ENCODE measurements at places on chromosomes 3 and 15.

DNA sequence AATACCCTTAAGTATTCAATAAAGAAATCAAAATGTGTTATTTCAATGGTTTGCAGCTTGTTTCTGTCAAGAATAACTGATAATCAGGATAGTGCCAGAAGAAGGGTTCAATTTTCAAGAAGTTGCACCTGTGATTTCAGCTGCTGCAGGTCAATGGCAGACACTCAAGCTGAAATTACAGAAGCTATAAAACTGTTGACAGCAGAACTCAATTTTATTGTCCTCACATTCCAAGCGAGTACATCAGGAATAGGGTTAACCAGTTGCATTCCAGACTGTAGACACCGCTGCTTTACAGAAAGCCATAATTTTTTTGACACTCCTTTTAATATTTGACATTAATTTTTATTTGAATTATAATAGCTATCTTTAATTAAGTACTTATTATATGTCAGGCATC is 364.1 kb downstream of the CGGBP1 start:
- DNase-seq, result no peak

- no peak for DNase-seq
Observed at GRCh38 chr3:172464306-172464705, 16.1 kb upstream of the GHSR start.

- DNase-seq, result no peak
Observed at GRCh38 chr15:98955961-98956723, 51.5 kb downstream of the PGPEP1L start.

- no peak for DNase-seq
Observed at GRCh38 chr3:32817257-32817557, 590 bp upstream of the TRIM71 start.

- DNase-seq, result no peak
Observed at GRCh38 chr3:120678984-120679383, 3.1 kb downstream of the HGD start.

DNA sequence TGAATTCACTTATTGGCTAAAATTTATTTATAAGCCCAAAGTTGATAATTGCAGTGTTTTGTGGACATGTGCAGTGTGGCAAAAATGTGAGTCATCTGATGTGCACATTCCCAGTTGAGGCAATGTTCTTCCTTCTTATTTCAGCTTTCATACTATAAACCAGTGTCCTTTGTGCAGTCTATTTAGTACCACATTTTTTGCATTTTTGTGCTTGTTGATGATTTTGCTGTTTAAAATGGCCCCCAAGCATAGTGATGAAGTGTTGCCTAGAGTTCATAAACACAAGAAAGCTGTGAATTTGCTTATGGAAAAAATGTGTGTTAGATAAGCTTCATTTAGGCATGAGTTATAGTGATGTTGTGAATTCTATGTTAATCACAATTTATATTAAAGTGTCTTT is 19.4 kb upstream of the IL20RB start:
- peak; percentile 78 for DNase-seq

GRCh38 chr3:159458010-159458409 is 530.6 kb upstream of the IL12A start:
- peak; percentile 98 for DNase-seq

DNA sequence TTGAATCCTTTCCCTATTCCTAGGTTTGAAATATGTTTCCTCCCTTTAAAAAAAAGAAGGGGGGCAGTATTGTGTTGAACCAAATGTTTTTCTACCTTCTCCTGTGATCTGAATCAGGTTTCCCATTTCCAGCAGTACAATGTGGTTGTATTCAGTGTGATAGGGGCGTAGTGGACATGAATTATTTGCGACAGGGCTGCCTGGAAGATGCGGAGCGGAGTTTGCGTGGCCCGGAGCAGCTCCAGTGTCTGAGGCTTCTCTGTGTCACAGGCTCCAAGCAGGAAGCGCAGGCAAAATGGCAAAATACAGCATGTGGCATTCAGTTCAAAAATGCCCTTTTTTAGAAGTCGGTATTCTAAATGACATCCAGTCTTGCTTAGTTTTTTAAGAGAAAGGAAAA is 154.4 kb downstream of the PGPEP1L start:
- peak; percentile 92 for DNase-seq

DNA sequence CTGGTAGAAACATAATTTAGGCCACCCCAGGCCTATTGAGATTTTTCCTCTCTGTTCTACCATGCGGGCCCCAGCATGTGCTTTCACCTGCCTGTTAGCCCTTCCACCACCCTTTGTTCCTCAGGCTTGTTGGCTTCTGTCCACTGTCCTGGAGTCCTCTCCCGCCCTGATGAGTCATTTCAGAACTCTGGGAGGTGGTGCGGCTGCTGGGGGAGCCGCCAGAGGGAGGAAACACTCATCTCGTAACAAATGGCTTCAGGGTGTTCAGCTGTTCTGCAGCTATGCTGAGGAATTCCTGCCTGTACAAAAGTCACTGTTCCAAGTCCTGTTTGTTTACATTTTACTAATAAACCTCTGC is 36.3 kb downstream of the LRTM1 start:
- peak; percentile 99 for DNase-seq

GRCh38 chr15:60626669-60627068 is 147.7 kb upstream of the ICE2 start:
- DNase-seq, result no peak

DNA sequence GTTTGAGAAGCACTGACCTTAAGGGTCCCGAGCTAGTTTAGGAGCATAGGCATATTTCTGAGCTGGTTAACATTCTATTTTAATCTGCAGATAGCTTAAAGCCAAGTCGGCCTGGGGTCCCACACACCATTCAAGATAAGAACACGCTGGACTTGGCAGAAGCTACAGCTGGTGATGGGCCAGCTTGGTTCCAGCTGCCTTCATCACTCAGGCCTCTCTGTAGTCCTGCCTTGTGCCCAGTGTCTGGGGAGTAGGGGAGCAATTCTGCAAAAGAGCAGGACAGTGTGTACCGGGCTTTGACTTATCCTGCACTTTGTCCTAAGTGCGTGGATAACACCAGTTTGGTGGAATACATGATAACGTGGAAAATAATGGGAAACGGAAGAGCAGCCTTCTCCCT is 164.5 kb downstream of the MEGF11 start:
- DNase-seq, result no peak

GRCh38 chr3:23629181-23629894 is 176.4 kb upstream of the UBE2E1 start:
- DNase-seq, result peak; percentile 42

DNA sequence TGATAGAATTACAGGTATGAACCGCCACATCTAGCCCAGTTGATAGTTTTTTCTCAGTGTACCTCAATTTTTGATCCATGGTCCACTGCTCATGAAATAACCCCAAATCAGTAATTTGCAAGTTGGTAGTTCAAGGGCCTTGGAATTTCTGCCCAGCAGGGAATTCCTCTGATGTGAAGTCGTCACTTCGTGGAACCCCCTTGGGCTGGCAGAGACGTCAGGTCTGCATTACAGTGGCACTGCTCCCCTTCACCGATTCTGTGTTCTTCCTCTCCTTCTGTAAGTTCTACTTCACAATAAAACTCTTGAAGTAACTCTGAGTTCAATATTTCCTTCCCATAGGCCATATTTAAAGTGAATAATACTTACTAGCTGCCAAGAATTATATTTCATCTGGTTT is 881.0 kb downstream of the OTOL1 start:
- no peak for DNase-seq

GRCh38 chr15:74235962-74236361 is at the start of gene CCDC33:
Gene CCDC33, plus strand, starts transcription at chr15:74236326. Its CDS starts 394 bp downstream, at chr15:74236720.
- no peak for DNase-seq

- peak; percentile 86 for DNase-seq
Observed at GRCh38 chr3:13019243-13020095, 53.8 kb downstream of the IQSEC1 start.

- DNase-seq, result no peak
Observed at GRCh38 chr15:44243829-44244228, 44.7 kb upstream of the GOLM2 start.

DNA sequence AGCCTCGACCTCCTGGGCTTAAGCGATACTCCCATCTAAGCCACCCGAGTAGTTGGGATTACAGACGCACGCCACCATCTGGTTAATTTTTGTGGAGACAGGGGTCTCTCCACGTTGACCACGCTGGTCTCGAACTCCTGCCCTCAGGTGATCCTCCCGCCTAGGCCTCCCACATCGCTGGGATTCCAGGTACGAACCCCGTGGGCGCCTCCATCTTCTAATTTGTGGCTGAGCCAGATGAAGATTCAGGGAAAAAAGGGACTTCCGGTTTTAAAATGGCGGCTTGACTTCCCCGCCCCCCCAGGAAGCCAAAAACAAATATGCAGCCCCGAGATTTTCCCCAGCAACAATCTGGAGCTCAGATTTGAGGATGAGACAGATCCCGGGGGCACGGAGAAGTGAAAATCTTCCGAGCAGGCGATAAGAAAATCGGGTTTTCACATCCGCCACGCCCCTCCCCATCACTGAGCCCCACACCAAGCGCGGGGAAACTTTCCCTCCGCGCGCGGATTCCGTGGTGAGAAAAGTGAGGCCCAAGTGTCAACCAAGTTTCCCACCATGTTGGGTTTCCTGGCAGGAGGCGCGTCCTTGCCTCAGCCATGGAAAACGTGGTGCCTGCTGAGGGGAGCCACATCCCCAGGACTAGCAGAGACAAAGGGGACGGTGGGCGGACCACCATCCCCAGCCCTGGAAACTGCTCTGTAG is 15.4 kb downstream of the CHST14 start:
- no peak for DNase-seq

DNA sequence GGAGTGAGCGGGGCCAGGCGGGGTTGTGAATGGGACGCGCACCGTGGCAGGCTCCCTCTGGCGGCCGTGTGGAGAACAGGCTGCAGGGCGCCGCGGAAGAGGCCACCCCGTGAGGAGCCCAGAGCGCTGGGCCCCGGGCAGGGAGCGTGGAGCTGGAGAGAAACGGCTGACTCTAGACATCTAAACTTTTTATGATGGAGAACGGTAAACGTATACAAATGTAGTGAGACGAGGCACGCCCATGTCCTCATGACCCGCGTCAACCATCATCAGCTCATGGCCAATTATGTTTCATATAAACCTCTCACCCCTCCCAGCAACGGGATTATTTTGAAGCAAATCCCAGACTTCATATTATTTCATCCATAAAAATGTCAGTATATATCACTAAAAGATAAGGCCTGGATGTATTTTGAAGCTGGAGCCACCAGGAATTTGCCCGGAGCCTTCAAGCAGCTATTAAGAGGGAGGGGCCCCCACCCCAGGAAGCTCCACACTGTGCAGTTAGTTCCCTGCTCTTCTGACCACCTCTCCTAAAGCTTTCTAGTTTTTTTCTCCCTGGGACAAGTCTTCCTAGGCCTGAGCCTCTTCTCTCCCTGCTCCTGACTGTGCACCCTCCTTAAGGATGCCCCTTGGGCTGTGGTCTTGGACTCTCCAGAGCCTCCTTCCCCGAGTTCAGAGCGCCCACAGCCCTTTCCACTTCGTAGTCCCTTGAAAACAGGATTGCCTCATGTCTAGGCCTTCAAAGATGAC is 149.5 kb downstream of the SMAD6 start:
- peak; percentile 85 for DNase-seq

- DNase-seq, result peak; percentile 78
Observed at GRCh38 chr3:13484851-13485590, 4.9 kb downstream of the HDAC11 start.

DNA sequence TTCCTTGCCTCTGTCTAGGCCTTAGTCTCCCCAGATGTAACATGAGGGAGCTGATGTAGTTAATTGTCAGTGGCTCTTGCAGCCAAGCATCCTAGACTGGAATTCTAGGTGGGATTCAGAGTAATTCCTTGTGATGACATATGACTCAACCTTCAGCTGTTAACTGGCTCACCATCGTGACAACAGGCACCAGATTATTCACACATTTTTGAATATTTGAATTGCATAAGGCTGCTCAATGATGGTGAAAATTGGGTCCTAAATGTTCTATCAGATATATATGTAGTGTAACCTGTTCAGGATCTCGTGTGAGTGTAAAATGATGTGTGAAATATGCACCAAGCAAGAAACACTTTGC is 405.1 kb downstream of the LPP start:
- peak; percentile 35 for DNase-seq

DNA sequence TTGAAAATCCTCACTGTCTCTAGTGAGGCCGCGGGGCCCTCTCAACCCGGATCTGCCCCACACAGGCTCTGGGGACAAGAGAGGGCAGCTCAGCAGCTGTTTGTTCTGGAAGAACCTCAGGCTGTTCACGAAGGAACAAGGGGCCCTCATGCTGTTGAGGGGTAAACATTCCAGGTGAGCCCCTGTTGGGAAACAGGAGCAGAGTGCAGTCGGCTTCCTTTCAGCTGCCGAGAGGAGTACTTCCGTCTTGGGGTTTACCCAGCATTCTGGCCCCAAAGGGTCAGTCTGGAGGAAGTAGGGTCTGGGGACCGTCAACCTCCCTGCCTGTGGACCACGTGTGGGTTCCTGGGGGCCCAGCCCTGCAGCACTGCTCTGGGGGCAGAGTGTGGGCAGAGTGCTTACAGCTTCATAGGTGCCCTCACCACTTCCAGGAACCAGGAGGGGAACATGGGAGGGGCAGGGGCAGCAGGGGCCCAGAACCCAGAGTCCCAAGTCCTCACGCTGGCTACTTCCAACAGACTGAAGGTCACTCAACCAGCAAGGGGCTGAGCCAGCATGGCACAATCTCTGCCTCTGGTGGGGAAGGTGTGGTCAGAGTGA is 49.2 kb upstream of the CTSH start:
- DNase-seq, result no peak

All from EH (cell line).